Stimulated activated CD8-positive, alpha-beta memory T cell treated with anti-CD3 and anti-CD28 coated beads, Interleukin-4, amount 100 ng/mL, for 48 hours (primary cell): ENCODE measurements at places on chromosomes 7 and 10.

GRCh38 chr10:91800756-91801155 is 2.5 kb downstream of the TNKS2 start:
- no peak for DNase-seq

DNA sequence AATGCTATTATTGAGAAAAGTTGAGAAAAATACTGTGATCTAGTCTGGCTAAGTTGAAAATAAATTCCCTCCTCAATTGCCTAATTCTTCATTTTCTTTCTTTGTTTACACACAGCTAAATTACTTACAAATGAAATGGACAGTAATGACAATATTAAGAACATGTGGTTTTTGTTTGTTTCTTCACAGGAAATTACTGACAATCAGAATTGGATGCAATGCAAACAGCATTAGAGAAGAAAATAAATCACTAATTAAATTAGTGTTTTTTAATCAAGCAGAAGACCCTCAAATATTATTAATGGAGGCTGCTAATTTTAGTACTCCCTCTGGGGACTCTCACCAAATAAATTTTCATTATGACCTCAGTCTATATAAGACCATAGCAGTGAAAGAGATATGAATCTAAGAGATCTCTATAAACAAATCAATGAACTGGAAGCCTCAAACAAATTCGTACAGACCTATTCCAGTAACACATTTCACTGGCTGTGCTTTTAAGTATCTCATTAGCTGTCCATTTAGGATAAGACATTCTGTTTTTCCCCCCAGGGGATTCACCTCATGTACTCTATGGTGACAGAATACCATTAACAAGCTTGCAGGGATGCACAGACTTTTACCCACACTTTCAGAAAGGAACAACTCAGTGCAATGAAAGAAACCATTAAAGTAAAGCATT is 202.0 kb upstream of the DGKB start:
- DNase-seq: no peak

- DNase-seq: no peak
These were observed 68.1 kb downstream of the TNS3 start for GRCh38 chr7:47513741-47514241.

- DNase-seq: no peak
These were observed 18.5 kb upstream of the NPFFR1 start for GRCh38 chr10:70302292-70302691.

DNA sequence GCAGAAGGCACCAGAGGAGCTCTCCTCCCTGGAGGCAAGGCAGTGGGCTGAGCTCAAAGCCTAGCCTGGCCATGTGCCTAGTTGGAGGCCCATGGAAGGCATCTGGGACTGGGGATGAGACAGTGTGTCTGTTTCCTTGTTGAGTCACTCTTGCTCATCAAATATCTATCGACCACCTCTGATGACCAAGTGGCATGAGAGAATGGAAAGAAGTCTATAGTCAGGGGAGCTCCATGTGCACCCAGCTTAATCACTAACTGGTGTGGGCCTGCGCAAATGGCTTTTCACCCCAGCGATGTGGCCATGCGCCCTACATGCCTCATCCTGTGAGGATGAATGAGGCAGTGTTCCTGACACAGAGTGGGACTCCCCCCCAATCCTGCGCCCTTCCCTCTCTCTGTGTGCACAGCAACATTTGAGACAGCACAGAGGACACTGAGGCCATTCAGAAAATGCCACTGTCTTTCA is 229.9 kb downstream of the RPS24 start:
- no peak for DNase-seq

DNA sequence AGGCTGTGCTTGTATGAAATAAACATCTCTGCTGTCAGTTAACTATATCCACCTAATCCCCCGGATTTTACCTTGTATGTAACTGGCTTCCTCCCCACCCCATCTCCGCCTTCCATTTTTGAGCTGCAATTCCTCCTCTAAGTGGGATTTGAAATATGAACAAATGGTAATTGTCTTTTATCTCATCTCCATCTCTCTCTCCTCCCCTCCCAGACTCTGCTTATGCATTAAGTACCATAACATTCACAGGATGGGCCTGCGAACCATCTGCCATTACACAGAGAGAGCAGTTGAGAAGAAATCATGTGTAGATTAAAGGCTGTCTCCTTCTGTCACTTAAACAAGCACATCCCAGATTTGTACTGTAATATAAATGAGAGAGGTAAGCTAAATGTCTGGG is 1169.9 kb downstream of the TYW1 start:
- no peak for DNase-seq
